ENCODE measurements at places on chromosomes 5 and 9.

- DNase-seq = no peak
Observed at GRCh38 chr9:98380065-98380681, 124.7 kb upstream of the TBC1D2 start.

GRCh38 chr5:90477621-90478215 lies 3.1 kb downstream of the POLR3G start:
- no peak for DNase-seq

DNA sequence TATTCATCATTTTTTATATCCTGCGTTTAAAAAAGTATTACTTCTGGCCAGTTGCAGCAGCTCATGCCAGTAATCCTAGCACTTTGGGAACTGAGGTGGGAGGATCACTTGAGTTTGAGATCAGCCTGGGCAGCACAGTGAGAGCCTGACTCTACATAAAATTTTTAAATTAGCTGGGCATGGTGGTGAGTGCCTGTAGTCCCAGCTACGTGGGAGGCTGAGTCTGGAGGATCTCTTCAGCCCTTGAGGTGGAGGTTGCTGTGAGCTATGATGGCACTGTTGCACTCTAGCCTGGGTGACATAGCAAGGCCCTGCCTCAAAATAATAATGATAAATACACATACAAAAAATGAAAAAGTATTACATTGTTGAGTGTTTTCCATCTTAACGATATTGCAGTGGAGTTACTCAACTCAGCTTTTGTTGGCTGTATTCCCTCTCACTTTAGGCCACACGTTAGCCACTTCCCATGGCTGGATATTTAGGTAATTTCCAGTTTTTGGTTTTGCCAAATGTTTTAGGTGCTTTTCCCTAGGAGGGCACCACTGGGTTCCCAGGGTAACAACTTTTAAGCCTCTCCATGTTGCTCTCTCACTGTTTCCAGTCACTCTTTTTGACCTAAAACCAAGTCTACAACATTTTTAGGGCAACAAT lies 20.6 kb downstream of the SHB start:
- no peak for DNase-seq

DNA sequence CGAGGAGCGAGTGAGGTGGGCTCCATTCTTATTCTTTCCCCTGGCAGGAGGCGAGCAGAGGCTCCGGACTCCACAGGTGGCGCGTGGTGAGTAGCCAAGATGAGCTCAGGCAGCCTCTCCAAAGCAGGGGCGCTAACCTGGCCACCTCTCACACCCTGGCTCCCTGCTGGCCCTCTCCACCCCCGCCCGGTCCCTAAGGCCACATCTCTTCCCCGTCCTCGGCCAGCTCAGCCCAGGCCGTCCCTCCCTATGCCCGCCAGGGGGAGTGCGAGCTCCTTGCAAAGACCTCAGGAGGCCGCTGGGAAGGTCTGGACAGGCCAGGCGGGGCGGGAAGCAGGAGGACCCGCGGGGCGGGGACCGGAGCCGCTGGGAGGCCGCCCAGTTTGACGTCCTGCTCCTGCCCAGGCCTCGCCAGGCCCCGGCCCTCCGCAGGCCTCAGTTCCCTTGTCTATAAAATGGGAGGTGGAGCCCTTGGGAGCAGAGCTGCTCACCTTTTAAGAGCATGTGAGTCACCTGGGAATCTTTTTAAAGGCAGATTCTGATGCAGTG lies 46.3 kb upstream of the GGTA1 start:
- peak; percentile 85 for DNase-seq

DNA sequence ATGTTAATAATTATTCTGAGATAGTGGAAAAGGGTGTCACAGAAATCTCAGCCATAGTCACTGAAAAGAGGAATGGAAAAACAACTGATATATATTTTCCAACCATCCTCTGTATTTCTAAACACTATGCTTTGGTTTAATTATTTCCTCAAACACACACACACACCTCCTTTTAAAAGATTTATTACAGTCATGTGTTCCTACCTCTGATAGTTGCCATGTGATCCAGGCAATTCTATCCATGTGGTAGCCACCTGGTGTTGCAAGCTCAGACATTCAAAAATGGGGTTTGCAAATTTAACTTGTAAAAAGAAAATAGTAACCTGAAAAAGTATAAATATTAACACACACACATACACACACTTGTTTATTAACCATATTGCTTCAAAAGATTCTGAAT lies 40.0 kb upstream of the CCNG1 start:
- DNase-seq = no peak

DNA sequence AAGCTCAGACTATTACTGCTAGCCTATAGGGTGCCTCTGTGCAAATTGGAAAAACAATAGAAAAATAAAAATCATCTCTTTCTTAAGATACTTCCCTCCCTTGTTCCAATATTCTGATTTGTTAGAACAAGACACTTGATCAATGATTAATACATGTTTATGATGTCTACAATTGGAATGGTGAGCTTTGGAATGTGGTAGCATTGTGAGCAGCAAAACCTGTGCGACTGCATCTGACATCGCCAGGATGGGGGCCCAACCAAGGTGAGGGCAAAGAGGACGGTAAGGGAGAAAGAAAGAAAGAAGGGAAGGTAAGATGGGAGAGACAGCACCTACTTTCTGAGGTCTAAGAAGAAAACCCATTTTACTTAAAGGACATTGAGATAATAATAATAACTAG lies 183.0 kb upstream of the TRIM32 start:
- DNase-seq = no peak

DNA sequence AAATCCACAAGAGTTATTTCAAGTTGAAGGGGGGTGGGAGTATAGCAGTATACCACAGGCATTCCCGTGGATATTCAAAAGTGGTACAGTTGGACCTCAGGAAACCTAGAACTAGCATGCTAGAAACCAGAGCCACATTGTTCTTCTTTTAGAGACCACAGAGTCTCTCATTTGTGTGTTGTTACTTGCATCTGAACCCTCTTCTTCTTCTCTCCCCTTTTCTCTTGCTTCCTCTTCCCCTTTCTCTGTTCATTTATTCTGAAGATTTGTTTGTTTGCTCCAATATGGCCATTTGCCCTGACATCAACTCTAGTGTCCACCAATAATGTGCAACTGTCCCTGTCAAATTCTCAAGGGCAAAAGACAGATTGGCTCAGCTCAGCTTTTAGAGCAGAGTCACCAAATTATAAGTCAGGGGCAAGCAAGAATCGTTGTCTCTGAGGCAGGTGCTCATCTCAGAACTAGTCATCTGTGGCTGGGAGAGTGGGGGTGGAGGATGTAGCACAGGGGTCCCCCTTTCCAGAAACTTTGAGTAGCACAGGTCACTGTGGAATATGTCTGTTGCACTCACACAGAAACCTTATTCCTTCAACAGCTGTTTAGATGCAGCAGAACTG lies 321.1 kb downstream of the ARRDC3 start:
- no peak for DNase-seq

GRCh38 chr9:128065907-128066712 lies 1.0 kb downstream of the NAIF1 start:
- no peak for DNase-seq

DNA sequence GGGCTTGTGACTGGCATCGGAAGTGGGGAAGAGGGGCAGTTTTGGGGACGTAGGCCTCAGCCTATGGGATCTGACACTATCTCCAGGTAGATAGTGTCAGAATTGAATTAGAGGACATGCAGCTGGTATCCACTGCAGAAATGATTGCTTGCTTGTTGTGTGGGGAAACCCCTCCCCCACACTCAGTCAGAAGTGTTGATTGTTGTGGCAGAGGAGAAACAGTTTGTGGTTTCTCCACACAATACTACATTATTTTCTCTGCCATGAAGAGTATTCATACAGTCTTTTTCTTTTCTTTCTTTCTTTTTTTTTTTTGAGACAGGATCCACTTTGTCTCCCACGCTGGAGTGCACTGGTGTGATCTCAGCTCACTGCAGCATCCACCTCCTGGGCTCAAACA lies 113.9 kb downstream of the ARRDC3 start:
- no peak for DNase-seq

DNA sequence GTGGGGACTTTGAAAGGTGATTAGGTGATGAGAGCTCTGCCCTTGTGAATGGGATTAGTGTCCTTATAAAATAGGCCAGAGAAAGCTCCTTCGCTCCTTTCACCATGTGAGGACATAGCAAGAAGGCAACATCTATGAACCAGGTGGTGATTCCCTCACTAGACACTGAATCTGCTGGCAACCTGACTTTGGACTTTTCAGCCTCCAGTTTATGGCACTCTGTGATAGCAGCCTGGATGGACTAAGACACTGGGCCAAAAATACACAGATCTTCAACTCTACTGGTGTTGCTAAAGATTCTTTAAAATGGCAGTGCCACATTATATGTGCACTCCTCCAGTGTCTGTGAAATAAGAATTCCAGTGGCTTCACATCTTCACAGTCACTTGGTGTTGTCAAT lies 41.2 kb upstream of the COL15A1 start:
- no peak for DNase-seq

DNA sequence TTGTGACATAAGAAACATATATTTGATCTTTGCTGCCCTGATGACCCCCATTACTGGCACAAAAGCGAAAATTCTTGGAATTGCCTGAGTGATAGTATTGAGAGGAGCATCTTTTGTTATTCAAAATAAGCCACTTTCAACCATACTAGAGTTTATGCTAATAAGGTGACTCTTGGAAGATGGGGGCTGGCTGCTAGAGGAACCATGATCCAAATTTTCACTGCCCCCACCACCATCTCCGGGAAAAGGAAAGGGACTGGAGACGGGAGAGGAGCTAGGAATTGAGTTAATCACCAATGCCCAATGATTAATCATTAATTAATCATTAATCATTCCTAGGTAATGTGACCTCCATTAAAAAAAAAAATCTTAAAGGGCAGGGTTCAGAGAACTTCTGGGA lies 25.6 kb downstream of the FBXW11 start:
- DNase-seq = no peak

DNA sequence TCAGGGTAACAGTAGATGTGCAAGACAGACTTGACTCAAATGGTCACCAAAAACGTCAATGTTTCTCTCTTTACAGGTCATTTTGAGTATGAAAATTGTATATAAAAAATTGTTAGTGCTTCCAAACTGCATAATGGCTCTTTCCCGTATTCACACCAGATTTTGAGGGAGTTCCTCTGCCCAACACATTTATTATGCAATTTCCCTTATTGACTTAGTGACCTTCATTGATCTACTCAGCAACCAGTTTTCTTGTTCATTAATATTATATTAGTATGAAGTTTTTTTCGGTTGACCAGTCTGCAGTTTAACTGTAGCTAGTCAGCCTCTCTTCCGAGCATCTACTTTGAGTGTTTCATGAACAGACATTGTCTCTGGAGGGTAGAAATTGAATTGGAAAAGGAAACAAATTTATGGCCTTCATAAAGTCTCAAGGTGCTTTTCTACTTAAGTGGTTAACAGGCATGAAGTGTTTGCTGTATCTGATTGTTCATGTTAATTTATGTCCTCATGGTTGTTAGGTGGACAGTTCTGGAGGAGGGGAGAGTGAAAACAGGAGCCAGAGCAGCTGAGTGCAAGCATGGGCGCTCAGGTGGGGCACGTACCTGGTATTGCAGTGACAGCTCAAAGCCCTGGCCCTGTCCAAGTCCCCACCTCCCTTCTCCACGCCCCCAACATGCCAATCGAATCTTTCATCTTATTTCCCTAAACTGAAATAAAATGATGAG lies 240.2 kb downstream of the RFK start:
- DNase-seq = no peak

GRCh38 chr5:148626986-148627385 lies 27.3 kb downstream of the HTR4 start:
- no peak for DNase-seq

DNA sequence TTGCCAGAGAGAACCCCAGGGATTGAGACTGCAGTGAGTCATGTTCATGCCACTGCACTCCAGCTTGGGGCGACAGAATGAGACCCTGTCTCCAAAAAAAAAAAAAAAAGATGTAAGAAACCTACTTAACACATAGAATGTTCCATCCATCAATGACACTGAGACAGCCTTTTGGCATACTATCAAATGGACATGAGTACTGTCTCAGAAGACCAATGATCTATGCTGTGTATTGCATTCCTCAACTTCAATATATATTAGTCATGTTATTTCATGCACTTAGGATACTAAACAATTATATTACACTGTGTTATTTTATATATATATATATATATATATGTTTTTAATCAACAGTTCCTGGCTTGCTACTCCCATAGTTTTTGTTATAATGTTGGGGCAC lies 57.1 kb upstream of the ANKH start:
- DNase-seq = no peak

GRCh38 chr9:107024193-107024592 lies 161.2 kb downstream of the ZNF462 start:
- no peak for DNase-seq

- peak; percentile 68 for DNase-seq
Observed at GRCh38 chr9:131500377-131500776, 2.3 kb upstream of the POMT1 start.

- no peak for DNase-seq
Observed at GRCh38 chr5:335740-336038, 14.2 kb downstream of the AHRR start.

DNA sequence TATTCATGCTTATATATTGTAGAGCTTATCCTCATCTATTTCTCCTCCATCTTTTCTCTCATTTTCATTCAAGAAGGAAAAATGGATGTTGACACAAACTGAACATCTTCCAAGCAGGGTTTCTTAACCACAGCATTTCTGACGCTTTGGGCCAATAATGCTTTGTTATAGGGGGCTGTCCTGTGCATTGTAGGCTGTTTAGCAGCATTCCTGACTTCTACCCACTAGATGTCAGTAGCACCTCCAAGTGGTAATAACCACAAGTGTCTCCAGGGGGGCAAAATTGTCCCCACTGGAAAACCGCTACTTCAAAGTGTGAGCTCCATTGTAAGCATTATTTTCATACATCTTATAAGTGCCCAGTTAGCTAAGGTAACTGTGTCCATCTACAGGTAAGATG lies 2.6 kb upstream of the TXNDC8 start:
- DNase-seq = no peak

DNA sequence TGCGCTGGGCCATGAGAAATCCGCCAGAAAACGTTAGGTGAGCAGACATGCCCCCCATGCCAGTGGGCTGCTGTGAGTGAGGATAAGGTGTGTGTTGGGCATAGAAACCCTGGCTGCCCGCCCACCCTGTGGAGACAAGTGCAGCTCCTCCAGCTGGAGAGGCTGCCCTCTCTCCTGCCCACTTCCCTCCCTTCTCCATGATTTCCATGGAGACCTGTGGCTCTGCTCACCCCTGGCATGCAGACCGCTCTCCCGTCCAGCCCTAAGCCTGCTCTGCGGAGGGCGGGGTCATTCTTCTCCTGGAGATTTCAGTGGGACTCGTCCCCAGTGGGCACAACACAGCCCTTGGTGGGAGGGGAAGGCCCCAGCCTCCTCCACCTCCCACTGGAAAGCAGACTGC lies 133.0 kb upstream of the FAM120A start:
- DNase-seq = no peak

DNA sequence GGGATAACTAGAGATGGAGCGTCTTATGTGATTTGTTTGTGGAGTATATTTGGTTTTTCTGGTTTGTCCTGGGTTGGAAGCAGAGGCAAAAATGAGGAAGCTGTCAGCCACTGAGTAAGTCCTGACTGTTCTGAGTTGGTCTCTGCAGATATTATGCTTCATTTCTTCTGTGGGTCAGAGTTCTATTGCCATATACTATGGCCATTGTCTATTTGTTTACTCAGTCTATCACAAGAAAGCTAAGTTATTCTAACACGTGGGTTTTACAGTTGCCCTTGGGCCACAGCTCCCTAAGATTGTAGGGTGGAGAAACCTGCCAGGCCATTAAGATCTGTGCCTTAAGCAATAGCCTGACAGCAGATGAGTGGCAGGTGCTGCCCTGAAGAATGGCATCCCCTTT lies 3.0 kb upstream of the CTSV start:
- no peak for DNase-seq

- DNase-seq = no peak
Observed at GRCh38 chr9:130498918-130499698, 54.3 kb downstream of the ASS1 start.

Measured in activated naive CD8-positive, alpha-beta T cell treated with anti-CD3 and anti-CD28 coated beads, Interleukin-2, amount 10 ng/mL, durations not matched to agents 7 days and 5 days (primary cell).